Right forelimb (tissue), 1 donor: ENCODE measurements at places on chromosomes 3 and 15.

DNA sequence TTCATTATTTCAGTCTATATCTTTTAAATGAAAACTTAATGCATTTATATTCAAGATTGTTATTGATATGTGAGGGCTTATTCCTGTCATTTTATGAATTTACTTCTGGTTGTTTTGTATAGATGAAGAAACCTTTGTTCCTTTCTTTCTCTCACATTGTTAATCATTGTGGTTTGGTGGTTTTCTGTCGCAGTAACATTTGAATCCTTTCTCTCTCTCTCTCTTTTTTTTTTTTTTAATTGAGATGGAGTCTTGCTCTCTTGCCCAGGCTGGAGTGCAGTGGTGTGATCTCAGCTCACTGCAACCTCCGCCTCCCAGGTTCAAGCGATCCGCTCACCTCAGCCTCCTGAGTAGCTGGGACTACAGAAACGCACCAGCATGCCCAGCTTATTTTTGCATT is 22.1 kb downstream of the AGBL1 start:
- no peak for DNase-seq

DNA sequence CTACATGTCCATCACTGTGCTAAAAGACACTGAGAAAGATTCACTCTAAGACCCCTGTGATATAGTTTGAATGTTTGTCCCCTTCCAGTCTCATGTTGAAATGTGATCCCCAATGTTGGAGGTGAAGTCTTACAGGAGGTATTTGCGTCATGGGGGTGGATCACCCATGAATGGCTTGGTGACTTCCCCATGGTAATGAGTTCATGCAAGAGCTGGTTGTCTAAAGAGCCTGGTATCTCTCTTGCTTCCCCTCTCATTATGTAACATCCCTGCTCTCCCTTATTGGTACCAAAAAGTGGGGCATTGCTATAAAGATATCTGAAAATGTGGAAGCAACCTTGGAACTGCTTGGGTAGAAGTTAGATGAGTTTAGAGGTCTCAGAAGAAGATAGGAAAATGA is 32.2 kb upstream of the FAM174B start:
- DNase-seq, result no peak

DNA sequence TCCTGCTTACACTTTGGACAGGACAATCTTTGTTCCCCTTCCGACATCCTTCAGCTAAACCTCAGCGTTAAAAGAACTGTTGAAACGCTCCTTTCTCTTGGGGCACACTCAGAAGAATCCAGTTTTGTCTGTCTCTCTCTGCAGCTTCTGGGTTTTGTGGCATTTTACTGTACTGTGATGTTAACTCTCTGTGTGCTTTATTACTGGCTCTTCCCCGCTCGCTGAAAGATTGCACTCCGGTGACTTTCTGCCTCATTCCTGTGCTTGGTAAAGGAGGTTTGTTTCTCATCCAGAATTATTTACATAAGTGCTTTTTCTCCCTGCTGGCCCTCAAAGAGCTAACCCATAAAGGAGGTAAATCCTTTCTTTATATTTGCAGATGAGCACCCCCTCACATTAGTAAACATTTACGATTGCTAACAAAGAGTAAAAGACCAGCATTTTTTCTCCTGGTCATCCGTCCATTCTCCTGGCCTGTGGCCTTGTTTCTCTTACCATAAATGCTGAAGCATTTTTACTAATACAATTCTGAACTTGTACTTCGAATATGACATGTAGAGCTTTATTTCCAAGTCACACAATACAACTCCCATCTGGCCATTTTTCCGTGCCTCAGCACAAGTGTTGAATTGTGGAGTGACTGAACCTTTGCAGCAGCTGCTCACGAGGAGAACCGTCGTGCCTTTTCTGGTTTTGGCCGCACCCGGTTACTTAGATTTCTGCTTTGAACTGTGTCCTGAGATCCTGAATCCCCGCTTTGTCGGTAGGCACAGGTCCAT is 69.3 kb upstream of the RPL35A start:
- DNase-seq, result no peak

DNA sequence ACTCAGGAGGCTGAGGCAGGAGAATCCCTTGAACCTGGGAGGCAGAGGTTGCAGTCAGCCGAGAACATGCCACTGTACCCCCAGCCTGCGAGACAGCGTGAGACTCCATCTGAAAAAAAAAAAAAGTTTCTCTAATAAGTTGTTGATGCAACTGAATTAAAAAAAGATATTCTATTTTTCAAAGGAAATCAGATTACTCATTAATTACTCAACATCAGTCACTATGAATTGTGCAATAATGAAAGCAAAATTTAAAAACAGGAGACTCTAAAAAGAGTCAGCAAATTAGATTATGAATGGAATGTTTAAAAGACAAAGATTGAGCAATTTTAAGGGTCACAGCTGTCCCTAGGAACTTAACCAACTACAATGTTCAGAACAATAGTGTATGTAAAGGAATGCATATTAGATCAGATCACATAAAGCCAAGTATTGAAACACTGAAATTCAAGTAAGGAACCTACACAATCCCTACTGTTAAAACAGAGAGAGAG is 60.2 kb upstream of the SLC4A7 start:
- no peak for DNase-seq

GRCh38 chr3:70821602-70822001 is 509.2 kb upstream of the MDFIC2 start:
- DNase-seq, result no peak

GRCh38 chr15:71133747-71134472 is 18.6 kb downstream of the THSD4 start:
- no peak for DNase-seq

DNA sequence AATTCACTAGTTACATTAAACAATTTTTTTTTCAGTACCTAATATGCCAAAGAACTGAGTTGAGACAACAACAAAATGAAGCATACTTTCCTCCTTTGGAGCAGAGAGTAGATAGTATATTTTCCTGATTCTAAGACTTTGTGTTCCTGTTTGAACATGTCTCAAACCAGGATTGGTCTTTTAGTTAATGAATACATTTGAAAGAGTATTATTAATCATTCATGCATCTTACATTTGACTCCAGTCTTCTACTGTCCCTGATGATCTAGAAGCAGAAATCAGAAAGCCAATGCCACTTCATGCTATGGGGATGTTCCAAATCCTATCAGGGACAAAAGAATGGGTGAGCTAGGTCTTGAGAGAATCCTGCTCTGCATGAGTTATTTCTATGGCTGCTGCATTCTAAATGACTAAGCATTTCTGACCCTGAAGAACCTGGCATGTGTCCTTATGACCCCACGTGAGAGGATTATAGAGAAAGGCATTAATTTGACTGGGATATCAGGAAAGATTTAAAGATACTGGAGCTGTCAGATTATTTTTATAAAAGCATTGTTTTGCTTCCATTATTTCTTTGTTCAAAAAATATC is 32.9 kb upstream of the MBNL1 start:
- DNase-seq, result no peak

- no peak for DNase-seq
Measured at GRCh38 chr3:141170678-141171295, 60.8 kb upstream of the PXYLP1 start.

DNA sequence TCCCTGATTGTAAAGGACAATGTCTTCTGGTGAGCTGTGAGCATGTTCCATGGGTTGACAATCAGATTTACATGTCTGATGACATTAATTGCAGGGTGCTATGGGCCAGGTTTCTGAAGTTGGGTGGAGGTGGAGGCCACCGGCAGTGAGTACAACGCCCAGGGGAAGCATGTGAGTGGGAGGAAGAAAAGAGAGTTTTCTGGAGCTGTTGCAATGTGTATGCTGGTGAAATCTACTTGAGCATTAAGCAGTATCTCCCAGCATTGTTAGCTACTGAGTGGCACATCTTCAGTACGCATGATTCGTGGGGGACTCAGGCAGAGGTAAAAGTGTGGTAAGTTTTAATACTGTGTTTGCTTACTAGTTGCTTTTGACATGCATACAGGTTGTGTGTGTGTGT is 26.6 kb downstream of the TMEM45A start:
- no peak for DNase-seq

- DNase-seq, result no peak
Measured at GRCh38 chr15:72961346-72961745, 90.9 kb upstream of the NEO1 start.

- DNase-seq, result no peak
Measured at GRCh38 chr3:48572517-48572916, 8.9 kb upstream of the UCN2 start.

- no peak for DNase-seq
Measured at GRCh38 chr15:101641894-101642293, 10.3 kb downstream of the TM2D3 start.

GRCh38 chr15:34358367-34358766 is 8.6 kb downstream of the LPCAT4 start:
- no peak for DNase-seq

DNA sequence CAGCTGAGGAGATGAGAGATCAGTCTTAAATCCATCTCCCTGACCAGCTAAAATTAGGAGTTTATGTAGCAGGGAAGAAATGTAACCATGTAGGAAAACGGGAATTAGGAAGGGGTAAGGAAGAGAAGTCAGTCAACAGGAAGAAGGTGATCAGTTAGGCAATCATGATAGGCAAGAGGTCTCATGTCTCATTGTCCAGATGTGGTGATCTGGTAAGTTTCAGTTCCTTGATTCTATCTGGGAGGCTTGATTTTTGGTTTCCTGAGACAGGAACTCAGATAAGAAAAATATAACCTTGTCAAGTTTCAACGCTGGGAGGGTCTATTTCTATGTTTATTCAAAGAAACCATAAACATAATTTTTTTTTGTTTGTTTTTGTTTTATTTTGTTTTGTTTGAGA is 40.3 kb upstream of the TBC1D5 start:
- DNase-seq, result no peak

- no peak for DNase-seq
Measured at GRCh38 chr3:23993556-23994243, 48.6 kb downstream of the NR1D2 start.

DNA sequence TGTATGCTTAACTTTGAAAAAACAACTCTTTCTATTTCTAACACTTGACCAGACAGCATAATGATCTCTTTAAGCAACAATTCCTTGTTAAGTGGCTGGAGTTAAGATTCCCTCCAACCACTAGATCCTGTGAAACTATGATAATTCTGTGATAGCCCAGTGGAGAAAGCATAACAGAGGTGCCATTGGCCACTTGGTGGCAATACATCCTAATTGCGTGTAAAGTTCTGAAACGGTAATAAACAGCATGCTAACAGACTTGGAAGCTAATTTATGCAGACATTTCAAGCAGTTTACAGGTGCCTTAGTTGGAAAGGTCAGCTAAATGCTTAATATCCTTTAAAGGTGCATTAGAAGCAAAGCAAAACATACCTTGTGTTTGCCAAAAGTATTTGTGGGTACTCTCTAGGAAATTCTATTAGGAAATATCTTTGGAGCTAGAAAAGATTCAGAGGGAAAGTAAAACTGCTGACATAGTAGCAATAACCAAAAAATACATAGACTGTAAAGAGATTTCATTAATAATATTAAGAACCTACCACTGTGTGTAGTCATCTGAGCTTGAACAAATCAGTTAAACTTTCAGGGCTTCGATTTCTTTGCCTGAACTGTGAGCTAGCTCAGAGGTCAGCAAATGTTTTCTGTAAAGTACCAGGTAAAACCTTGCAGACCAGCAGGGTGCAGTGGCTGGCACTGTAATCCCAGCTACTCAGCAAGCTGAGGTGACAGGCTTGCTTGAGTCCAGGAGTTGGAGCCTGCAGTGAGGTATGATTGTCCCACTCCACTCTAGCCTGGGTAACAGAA is 19.0 kb upstream of the CSTA start:
- DNase-seq, result no peak

DNA sequence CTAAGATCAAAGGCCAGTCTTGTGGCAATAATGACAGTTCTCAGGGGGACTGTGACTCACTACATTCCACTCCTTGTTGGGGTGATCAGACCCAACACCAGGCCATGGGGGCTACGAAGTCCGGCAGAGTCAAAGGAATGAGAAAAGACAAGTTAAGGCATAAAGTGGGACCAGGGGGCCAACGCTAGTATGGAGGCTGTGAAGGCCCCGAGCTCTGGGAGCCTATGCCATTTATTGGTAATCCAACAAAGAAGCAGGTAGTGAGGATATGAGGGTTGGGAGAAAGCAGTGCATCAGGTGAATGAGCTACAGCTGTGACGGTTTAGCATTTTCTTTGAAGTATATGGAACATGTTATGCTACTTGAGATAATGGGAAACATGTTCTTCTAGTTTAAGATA is 104.4 kb upstream of the C2CD4B start:
- DNase-seq, result no peak

GRCh38 chr3:153284282-153284938 is 122.4 kb downstream of the RAP2B start:
- DNase-seq, result no peak

GRCh38 chr3:100423611-100424010 is 22.3 kb downstream of the LNP1 start:
- no peak for DNase-seq

DNA sequence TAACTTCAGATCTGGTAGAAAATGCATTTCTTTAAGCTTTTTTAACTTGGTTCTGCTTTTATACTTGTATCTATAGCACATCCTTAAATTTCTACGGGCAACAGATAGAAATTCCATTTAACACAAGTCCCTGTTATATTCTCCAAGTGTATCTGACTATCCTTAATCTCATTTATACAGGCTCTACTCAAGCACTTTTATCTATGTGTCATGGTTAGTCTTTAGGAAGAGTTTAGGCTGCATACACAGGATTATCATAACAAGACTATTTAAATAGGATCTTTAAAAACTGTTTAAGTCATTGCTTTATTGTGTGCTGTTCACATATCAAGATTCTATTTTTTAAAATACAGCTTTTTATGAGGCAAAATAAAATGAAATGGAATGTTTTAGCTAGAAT is 52.7 kb downstream of the SETD5 start:
- DNase-seq, result no peak

- DNase-seq, result no peak
Measured at GRCh38 chr15:63414474-63415120, 33.0 kb upstream of the CA12 start.

DNA sequence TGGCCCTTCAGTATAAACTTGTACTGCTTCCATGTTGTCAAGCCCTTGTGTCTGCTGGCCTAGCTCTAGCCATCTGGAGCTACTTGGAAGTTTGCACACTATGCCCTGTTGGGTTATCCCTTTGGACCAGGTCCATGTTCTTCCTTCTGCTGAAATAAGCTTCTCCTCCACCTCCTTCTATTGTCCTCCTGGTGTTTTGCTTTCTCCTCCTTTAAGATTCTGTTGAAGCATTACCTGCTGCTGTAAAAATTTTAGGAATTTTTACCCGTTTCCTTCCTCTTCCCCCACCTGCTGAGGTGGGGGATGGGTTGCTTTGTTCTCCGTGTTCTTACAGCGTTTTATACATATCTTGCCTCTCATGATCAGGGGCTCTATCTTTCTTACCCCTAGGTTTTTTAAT is 51.7 kb downstream of the SH3GL3 start:
- DNase-seq, result no peak
